Activated T-cell treated with anti-CD3 and anti-CD28 coated beads for 48 hours (primary cell): ENCODE measurements at places on chromosomes 11 and 22.

DNA sequence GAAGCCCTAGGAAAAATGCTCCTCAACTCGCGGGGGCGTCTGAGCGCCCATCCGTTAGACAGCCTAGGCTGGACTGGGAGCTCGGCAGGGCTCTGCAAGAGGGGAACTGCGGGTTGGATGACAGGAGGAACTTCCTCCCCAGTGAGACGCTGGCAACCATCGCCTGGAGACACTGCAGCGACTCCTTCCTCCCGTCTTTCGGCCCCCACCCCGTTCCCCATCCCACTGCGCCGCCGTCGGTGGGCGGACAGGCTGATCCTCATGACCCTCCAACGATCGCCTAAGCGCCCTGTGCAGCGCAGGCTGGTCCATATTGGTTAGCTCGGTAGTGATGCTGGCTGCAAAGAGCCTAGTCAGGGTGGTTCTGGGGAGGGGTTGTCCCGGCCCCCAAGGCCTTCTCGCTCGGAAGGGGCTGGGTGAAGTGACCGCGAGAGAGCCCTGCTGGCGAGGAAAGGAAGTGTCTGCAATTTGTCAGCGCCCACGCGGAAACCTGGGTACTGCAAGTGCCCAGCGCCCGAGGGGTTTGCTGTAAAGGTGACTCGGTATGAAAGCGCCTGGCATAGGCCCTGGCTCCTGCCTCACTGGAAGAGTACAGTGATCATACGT is 638 bp downstream of the NRGN start:
- DNase-seq, result peak; percentile 54

GRCh38 chr11:128840137-128840536 is 27.0 kb downstream of the KCNJ1 start:
- DNase-seq, result no peak

DNA sequence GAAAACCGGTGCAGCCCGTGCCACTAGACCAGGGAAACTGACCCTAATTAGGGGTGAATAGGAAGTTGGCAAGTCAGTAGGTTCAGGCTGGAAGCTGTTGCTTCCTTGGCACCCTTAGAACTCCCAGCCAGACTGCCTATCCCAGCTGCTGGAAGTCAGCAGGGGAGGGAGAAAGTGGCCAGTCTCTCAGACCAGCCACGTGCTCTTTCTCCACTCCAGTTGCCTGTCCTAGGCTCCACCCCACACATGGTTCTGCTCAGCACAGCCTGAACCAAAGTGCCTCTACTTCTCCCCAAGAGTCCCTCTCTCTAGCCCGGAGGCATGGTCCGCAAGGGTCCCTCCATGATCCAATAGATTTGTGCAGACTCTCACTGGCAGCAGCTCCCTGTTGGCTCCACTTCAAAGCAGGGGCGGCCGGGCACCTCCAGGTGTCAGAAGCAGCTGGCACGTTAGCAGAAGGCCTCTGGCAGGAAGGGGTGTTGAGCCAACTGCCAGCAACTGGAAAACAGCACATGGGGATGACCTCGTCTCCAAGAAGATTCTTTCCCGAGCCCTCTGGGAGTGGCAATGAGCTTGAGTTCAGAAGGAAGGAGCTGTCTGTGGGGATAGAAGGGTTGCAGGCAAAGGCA is 27.7 kb downstream of the ARFGAP2 start:
- DNase-seq, result no peak

- DNase-seq, result no peak
These were observed 57.9 kb downstream of the PKNOX2 start for GRCh38 chr11:125222494-125222893.

GRCh38 chr11:28461338-28461737 is 353.1 kb downstream of the METTL15 start:
- DNase-seq, result no peak

DNA sequence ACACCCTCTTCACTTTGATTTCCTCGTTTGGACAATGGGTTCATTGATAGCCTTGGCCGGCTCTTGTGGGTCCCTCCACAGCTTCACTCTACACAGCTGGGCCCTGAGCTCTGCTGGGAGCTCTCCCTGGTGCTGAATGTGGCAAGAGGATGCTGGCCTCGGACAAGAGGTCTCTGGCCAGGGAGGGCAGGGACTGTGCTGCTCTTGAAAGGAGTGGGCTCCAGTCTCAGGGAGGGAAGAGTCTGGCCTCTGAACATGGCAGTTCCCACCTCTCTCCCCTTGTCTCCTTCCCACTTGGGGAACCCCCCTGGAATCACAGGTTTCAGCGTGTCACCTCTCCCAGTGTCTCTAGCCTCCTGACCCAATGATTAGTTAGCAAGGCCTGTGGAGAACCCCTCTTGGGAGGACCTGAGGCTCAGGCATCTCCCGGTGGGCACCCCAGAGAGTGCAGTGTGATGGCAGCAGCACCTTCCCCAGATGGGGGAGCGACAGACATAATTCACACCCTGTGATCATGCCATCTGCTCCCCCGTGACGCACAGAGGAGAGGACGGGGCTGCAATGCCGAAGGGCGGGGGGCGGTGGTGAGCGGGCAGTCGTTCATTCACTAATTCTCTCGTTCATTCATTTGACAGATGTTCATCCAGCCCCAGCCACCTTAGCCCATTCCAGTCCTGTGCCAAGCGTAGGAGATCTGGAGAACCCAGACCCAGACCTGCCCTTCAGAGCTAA is 2.8 kb upstream of the CABP7 start:
- DNase-seq, result no peak

DNA sequence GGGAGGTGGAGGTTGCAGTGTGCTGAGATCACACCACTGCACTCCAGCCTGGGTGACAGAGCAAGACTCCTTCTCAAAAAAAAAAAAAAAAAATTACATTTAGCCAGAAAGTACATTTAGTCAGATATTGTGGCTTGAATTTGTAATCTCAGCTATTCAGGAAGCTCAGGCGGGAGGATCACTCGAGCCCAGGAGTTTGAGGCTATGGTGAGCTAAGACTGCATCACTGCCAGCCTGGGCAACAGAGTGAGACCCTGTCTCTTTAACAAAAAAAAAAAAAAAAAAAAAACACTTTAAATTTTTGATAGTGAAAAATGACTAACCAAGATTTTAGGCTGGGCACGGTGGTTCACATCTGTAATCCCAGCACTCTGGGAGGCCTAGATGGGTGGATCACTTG is 27.3 kb downstream of the MRTFA start:
- DNase-seq, result no peak

GRCh38 chr22:43554259-43554636 is 142.4 kb downstream of the MPPED1 start:
- DNase-seq, result no peak

DNA sequence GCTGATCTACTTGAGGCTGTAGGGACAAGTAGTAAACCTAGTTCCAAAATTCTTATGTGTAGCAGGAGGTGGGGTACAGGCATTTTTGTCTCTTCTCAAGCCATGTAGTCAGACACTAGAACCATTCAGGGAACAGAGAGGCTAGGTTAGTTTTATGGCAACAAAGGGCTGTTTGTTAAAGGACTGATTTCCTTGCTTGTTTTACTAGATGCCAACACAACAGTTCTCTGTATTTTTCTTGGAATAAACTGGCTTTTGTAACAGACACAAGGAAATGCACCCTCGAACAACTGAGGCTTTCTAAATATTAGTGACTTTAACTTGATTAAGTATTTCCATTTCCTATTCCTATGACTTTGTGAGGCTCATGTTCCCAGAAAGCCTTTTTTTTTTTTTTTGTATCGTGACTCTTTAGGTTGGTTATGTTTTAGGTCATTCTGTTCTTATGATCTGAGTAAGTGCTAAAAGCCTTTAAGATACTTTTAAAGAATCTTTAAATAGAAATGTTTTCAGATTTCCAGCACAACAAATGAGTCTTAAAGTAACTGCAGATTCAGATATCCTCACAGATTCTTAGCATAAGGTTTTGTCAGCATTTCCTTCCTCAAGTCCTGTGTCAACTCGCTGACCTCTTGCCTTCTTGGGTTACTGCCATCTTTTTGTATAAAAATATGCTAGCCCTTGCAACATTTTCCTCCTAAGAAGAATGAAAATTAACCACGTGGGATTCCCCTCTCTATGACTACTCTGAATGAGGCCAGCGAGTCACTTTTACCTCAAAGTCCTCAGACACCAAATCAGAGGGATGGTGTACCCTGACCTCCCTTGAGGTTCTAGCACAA is 92.5 kb downstream of the CCDC83 start:
- DNase-seq, result no peak

DNA sequence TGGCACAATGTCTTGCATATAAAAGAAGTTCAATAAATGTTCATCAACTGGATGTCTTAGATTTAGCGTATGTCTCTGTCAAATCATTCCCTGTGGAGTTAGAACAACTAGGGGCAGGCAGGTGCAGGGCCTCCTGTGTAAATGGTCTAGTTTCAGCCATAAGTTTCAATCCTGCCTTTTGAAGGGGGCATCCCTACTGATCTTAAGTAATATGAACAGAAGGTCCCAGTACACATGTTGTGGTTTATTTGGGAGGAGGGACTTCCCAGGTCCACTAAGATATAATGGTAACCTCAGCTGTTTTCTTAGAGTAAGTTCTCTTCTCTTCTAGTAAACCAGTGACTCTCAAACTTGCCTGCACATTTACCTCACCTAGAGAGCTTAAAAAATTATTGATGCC is 19.8 kb downstream of the TTC12 start:
- no peak for DNase-seq

- no peak for DNase-seq
These were observed 23.3 kb upstream of the TRIM21 start for GRCh38 chr11:4416816-4417215.

GRCh38 chr22:43131773-43132501 is 11.3 kb downstream of the MCAT start:
- DNase-seq, result no peak

DNA sequence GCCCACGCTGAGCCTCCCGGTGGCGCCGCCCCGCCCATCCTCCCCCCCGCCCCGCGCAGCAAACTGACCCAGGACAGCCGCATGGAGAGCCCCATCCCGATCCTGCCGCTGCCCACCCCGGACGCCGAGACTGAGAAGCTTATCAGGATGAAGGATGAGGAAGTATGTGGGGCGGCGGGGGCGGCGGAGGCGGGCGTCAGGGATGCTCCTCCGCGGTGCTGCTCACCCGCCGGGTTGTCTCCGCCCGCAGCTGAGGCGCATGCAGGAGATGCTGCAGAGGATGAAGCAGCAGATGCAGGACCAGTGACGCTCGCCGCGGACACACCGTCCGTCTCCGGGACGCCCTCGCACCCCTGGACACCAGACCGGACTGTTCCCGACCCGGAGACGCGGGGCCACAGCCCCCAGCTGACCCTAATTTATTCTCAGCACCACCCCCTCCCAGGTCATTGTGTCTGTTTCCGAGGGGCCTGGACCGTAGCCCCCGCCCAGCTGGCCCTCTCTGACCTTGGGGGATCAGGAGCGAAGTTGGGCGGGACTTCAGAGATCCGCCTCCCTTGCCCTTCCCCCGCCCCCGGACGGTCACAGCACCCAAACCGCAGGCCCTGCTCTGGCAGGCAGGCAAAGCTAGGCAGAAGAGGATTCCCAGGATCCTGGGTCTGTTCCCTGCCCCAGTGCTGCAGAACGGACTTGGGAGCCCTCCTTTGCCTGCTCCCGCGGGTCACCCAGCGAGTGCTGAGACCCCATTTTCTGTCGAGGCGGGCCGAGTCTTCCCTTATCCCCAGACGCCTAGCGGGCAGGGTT is 959 bp upstream of the GP1BB start:
- DNase-seq, result no peak

DNA sequence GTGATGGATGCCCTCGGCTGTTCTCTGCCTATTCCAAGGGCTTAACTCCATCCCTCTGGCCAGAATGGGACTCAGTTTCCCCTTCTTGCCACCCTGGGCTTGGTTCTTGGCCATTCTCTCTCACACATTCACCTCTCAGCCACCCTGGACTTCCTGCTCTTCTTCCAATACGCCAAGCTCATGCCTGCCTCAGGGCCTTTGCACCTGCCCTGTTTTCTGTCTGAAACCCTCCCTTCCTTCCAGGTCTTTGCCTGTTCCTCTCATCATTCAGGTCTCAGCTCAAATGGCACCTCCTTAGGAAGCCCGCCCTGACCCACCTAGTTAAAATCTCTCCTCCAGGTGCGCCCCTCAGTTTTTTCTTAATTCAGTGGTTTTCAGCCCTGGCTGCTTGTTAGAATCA is 76.6 kb upstream of the TP53I11 start:
- DNase-seq, result no peak

DNA sequence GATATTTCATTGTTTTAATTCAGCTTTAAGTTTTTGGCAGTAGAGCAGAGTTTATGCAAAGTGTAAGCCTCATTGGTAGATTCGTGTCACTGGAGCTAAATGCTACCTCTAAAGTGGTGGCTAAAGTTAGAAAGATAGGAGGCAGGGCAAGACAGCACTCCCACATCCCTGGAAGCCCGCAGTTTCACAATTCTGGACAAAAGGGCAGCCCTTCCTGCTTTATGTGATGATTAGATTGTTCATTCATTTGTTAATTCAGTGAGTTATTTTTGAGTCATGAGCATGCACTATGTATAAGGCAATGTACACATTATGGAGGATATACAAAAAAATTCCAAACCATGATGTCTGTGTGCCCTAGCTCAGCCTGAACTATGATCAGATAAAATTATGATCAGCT is 52.1 kb upstream of the EIF3M start:
- DNase-seq, result no peak

- DNase-seq, result peak; percentile 15
These were observed 62.6 kb upstream of the PHF21B start for GRCh38 chr22:45072322-45072903.

GRCh38 chr11:123457187-123457770 is 27.2 kb downstream of the GRAMD1B start:
- no peak for DNase-seq

- no peak for DNase-seq
These were observed 5.3 kb upstream of the CHADL start for GRCh38 chr22:41245917-41246499.

- DNase-seq, result no peak
These were observed 399.4 kb downstream of the LUZP2 start for GRCh38 chr11:24896118-24896835.

DNA sequence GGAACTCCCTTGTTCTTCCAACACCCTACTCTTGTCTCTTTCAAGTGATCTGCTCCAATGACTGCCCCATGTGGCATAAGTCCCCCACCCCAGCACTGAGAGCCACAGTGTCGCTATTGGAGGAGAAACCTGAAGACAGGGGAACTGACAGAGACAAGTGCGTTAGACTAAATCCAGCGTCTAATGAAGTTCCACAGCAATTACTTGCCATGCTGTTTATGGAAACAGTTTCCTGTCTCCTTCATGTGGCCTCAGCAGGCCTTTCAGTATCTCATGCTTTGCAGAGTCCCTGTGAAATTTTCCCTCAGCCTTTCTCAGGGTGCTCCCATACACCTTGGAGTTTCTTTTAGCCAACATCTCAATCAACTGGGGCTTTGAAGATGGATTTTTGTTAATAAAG is 277.4 kb downstream of the ETS1 start:
- no peak for DNase-seq
